Aorta (tissue), 5 donors: ENCODE measurements at places on chromosomes 3 and 15.

GRCh38 chr3:185552358-185552877, at the start of gene LIPH:
TSS of gene LIPH (minus strand) at chr3:185552588. CDS start at chr3:185552471, 117 bp downstream.
- no peaks in the 10 kb centered on the region for H3K36me3 ChIP-seq
- H3K27me3 ChIP-seq: no peaks in the 10 kb centered on the region

DNA sequence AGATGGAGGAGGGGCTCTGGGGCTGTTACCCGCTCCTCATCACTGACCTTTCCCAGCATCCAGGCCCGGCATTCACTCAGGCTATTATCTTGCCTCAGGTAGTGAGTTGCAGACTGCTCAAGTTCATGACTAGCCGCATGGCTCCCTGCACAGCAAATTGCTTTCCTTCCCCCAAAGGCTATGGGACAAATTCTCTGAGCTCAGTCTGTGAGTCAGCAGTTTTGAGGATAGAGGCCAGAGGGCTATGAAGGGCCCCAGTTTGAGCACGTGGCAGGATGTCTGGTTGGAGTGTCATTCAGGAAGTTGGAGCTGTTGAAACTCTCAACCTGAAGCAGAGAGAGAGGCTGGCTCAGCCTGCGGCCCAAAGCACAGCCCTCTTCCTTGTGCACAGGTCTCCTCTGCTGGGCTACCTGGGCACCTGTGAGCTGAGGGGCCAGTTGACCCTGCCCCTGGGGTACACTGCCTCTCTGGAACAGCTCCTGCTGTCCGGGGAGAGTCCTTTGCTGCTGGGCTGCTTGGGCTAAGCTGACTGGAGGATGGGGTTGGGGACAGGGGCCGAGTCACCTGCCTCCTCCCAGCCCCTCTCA, 7.9 kb downstream of the FAH start:
- H3K27me3 ChIP-seq: no peaks in the 10 kb centered on the region
- DNase-seq: peak; percentile 85

DNA sequence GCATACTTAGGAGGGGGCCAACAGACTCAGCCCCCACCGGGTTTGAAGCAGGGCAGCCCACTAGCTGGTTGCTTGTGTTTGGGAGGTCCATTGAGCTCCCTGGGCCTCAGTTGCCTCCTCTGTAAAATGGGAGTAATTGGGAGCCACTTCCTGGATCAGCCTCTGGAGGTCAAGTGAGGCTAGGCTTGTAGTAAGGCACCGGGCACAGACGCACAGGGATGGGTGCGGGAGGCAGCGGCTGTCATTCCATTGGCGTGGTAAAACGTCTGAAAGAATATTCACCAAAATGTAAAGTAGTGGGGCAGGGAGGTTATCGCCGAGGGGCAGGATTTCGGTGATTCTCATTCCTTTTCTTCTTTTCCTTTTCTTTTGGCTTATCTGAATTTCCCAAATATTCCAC, 64.6 kb downstream of the TLE3 start:
- no peak overlapping the region for H3K27ac ChIP-seq
- no peaks in the 10 kb centered on the region for H3K36me3 ChIP-seq
- no peak for DNase-seq
- H3K4me1 ChIP-seq: no peaks in the 10 kb centered on the region

- no peak for DNase-seq
- no peaks in the 10 kb centered on the region for H3K4me1 ChIP-seq
- no peak overlapping the region for H3K4me3 ChIP-seq
Observed at GRCh38 chr15:22918596-22919140, 61.5 kb downstream of the CYFIP1 start.

DNA sequence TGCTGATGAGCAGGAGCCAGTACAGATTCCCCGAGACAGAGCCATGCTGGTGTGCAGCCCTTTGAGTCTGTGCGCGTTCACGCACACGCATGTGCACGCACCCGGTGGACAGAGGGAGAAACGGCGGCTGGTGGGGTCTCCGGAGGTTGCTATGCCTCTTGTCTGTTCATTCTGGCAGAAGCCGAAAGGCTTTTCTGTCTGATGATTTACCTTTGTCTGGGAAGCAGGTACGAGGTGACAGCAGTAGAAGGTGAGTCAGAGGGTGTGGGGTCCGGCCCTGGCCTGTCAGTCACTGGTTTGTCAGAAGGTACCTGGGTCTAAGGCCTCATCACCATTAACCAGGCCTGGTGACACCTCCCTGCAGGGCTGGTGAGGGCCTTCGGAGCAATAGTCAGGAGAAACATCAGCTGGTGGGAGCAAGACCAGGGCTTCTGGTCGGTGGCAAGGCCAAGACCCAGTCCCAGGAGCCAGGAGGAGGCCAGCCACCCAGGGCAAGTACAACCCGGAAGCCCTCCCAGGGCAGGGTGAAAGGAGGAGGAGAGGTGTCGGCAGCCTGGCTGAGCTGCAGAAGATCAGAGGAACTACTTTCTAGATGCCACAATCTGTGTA, 7.5 kb downstream of the PCSK6 start:
- no peaks in the 10 kb centered on the region for H3K4me1 ChIP-seq
- DNase-seq: no peak
- no peak overlapping the region for H3K27ac ChIP-seq
- H3K4me3 ChIP-seq: no peak overlapping the region

DNA sequence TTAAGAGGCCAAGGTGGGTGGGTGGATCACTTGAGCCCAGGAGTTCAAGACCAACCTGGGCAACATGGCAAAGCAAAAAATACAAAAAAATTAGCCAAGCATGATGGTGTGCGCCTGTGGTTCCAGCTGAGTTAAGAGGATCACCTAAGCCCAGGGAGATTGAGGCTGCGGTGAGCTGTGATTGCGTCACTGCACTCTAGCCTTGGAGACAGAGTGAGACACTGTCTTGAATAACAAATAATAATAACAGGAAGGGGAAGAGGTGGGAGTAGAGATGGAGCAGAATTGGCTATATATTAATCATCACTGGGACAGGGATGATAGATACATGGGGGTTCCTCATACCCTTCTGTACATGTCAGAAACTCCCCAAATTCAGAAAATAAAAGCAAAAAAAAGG, 23.8 kb upstream of the NMB start:
- H3K27me3 ChIP-seq: no peaks in the 10 kb centered on the region
- no peak overlapping the region for H3K27ac ChIP-seq
- H3K36me3 ChIP-seq: peaks cover 3% of the 10 kb centered on the region

- no peak overlapping the region for H3K4me3 ChIP-seq
- H3K36me3 ChIP-seq: no peaks in the 10 kb centered on the region
- no peak for DNase-seq
- H3K4me1 ChIP-seq: no peaks in the 10 kb centered on the region
Observed at GRCh38 chr3:150367757-150368156, 40.3 kb upstream of the TSC22D2 start.

DNA sequence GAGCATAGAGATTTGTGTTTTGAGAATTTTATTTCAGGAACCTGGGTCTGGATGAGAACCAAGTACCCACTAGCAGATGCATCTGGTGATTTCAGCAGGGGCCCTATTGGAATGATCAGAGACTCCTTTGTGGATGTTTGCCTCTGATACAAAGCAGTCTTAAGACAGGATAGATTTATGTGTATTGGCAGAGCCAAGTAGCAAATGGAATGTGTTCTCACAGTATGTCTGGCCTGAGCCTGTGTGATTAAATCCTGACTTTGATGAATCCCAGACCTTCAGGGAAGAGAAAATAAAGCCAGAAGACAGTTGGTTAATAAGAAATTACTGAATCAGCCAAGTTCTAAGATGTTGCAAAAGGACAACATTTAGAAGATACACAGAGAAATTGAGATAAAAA, 755.5 kb upstream of the SEMA6D start:
- H3K27me3 ChIP-seq: no peaks in the 10 kb centered on the region
- H3K27ac ChIP-seq: no peak overlapping the region
- no peaks in the 10 kb centered on the region for H3K36me3 ChIP-seq
- no peak for DNase-seq
- no peak overlapping the region for H3K4me3 ChIP-seq
- no peaks in the 10 kb centered on the region for H3K4me1 ChIP-seq

DNA sequence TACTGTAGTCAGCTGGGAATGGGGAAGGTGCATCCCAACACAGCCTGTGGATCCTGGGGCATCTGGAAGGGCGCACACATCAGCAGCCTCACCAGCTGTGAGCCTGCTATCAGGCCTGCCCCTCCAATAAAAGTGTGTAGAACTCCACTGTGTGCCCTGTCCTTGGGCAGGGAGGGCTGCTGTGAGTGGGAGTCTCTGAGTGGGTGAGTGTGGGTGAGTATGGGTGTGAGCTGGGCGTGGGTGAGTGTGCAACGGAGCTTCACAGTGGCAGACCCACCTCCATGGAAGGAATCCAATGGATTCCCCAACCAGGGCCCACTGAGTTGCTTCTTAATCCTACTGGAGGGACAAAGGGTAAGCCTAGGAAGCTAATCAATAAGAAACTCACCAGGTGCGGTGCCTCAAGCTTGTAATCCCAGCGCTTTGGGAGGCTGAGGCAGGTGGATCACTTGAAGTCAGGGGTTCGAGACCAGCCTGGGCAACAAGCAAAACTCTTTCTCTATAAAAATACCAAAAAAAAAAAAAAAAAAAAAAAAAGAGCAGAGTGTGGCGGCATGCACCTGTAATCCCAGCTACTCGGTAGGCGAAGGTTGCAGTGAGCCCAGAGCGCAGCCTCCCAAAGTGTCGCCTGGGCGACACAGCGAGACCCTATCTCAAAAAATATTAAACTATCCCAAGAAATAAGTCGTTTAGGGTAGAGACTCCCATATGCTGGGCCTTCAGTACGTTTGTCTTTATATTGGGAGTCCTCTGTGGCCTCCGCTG, 555 bp upstream of the RCCD1 start:
- H3K27me3 ChIP-seq: no peaks in the 10 kb centered on the region
- peaks cover 8% of the 10 kb centered on the region for H3K36me3 ChIP-seq
- no peak overlapping the region for H3K4me3 ChIP-seq

- no peaks in the 10 kb centered on the region for H3K4me1 ChIP-seq
- H3K27me3 ChIP-seq: peaks cover 2% of the 10 kb centered on the region
- no peak overlapping the region for H3K4me3 ChIP-seq
- no peak overlapping the region for H3K27ac ChIP-seq
- H3K36me3 ChIP-seq: no peaks in the 10 kb centered on the region
Observed at GRCh38 chr15:96428742-96429141, 98.2 kb downstream of the NR2F2 start.

DNA sequence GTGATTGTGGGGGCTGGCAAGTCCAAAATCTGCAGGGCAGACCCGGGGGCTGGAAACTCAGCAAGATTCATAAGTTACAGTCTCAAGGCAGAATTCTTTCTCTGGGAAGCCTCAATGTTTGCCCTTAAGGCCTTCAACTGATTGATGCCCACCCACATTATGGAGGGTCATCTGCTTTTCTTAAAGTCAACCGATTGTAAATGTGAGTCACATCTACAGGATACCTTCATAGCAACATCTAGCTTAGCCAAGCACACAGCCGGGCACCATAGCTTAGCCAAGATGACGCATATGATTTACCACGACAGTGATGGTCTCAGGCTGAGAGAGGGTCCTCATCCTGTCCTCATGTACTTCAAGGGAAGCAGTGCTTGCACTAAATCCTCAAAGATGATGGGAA, 43.5 kb downstream of the IDH2 start:
- DNase-seq: no peak
- H3K4me3 ChIP-seq: no peak overlapping the region
- H3K27ac ChIP-seq: no peak overlapping the region
- H3K36me3 ChIP-seq: no peaks in the 10 kb centered on the region
- no peaks in the 10 kb centered on the region for H3K4me1 ChIP-seq
- H3K27me3 ChIP-seq: no peaks in the 10 kb centered on the region

- H3K27me3 ChIP-seq: no peaks in the 10 kb centered on the region
- H3K4me1 ChIP-seq: no peaks in the 10 kb centered on the region
- no peak for DNase-seq
- no peak overlapping the region for H3K4me3 ChIP-seq
- no peak overlapping the region for H3K27ac ChIP-seq
Observed at GRCh38 chr3:31670136-31670535, 137.4 kb downstream of the STT3B start.

DNA sequence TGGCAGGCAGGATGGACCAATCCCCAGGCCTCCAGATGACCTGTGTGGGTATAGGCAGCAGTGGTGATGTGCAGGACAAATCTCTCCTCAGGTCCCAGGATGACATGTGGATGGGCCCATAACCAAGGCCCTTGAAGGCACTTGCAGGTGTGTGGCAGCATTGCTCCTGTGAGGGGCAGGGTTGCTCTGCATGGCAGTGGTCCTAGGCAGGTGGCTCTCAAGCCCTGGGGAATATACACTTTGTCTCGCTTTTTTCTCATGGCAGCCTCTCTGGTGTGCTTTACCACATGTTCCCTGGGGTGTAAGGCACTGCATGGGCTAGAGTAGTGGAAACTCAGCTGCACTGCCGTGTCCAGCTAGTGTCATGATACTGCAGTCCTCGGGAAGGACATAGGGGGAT, 503.6 kb downstream of the UNC13C start:
- H3K36me3 ChIP-seq: no peaks in the 10 kb centered on the region
- no peaks in the 10 kb centered on the region for H3K27me3 ChIP-seq
- no peak overlapping the region for H3K27ac ChIP-seq
- H3K4me1 ChIP-seq: no peaks in the 10 kb centered on the region

DNA sequence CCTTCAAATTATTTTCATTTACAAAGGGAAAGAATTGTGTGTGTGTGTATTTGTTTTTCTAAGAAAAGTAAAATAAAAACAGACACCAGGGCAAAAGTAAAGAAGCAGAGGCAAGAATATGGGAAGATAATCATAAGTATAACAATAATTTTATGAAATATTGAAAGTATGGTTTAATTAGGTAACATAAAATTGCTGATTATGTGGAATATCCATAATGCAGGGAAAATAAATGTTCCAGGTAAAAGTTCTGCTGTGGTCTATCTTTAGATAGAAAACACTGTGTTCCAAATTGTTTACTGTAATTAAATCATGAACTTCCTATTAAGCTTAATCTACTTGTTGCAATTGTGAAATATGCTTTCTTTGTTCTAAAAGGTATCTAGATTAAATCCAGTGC, 25.7 kb upstream of the KCNMB2 start:
- no peaks in the 10 kb centered on the region for H3K27me3 ChIP-seq
- no peaks in the 10 kb centered on the region for H3K4me1 ChIP-seq
- no peak overlapping the region for H3K4me3 ChIP-seq
- H3K36me3 ChIP-seq: no peaks in the 10 kb centered on the region
- DNase-seq: no peak

DNA sequence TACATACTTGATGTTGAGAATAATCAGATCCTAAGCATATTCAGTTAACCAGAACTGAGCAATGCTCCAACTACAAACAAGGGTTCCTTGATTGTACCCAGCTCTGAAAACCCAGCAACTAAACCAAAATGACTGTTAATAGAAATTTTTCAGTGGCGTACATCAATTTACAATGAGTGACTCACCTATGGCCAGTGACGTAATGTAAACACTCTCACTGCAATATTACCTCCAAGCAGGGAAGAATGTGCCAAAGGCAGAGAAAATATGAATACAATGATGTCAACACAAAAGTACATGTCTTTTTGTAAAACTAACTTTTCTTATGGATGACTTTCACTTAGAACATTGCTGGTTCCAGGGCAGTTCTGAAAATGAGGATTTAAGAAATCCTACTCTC, 611.3 kb downstream of the EDEM1 start:
- H3K27me3 ChIP-seq: no peaks in the 10 kb centered on the region
- no peaks in the 10 kb centered on the region for H3K36me3 ChIP-seq
- no peaks in the 10 kb centered on the region for H3K4me1 ChIP-seq
- H3K27ac ChIP-seq: no peak overlapping the region
- no peak for DNase-seq

- DNase-seq: no peak
- H3K4me3 ChIP-seq: no peak overlapping the region
- no peaks in the 10 kb centered on the region for H3K27me3 ChIP-seq
Observed at GRCh38 chr15:60656481-60656880, 177.5 kb upstream of the ICE2 start.
